ENCODE measurements at places on chromosomes 13 and 19. TPM values are rescaled to one million over a fixed set of nuclear protein-coding genes. Genes with fewer than 3 reads are reported as not detected.

DNA sequence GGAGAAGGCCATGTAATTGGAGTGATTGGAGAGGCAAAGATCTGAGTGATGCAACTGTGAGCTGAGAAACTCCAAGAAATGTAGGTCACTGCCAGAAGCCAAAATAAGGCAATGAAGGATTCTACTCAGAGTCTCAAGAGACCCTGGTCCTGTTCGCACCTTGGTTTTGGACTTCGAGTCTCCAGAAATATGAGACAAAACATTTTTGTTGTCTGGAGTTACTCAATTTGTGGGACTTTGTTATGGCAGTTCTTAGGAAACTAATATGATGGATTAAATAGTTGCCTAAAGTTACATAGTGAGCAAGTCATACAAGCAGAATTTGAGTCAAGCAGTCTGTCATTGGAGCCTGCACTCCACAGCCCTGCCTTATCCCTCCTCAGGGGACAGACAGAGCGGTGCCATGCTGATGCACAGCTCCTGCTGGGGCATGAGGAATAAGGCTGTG is 104.2 kb downstream of the ITGBL1 start:
- DNase-seq = no peak

- no peak for DNase-seq
Observed at GRCh38 chr13:27401210-27401609, 23.2 kb upstream of the GTF3A start.

DNA sequence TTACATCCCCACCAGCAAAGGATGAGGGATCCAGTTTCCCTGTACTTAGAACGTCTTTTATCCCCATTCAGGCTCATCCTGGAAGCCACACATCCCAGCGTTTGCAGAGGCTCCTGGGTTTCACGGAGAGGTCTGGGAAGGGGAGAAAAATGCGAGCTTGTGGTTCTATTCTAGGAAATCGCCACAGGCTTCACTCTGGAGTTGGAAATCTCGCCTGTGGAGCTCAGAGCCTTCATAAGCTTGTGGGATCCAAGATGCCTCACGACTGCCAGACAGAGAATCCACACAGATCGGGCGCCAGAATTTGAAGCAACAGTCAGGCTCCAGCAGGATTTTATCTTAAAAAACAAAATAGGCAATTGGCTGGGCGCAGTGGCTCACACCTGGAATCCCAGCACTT is 157.9 kb downstream of the PTPRS start:
- DNase-seq = no peak

- no peak for DNase-seq
Observed at GRCh38 chr13:43543331-43543730, 243.4 kb downstream of the ENOX1 start.

- peak; percentile 97 for DNase-seq
Observed at GRCh38 chr13:23980160-23980551, 82.9 kb upstream of the C1QTNF9B start.

- DNase-seq = no peak
Observed at GRCh38 chr19:3373971-3374368, 7.6 kb downstream of the NFIC start.

DNA sequence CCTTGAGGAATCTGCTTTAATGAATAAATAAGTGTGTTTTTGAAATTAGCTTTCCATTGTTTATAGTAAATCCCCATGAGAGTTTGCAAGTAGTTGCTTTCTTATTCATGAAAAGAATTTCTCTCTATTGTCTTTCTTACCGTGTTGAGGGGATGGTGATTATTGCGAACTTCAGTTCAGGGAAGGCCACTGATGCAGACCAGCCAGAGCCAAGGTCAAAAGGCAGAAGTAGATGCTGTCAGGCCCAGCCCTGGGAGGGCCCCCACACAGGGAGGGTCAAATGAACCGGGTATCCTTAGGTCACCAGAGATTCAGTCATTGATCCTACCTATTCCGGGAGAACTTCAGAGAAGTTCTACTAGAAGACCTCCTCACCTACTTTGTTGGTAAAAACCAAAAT is 185.9 kb downstream of the NUFIP1 start:
- no peak for DNase-seq

DNA sequence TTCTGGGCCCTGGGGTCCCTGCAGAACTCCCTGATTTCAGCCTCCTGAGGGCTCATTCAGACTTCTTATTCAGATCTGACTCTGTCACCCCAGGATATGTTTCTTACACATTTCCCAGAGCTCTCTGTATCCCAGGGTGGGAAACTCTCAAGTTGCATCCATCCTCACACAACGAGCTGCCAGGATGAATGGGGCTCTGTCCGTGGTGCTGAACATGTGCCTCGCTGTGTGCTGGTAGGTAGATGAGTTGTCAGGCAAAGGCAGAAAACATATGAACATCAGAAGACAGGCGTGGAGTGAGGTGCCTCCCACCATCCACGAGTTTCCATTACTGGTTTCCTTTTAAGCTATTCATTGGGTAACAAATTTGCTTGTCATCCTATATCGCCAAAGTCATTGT is 11.4 kb upstream of the IGFL1 start:
- no peak for DNase-seq

ZNF610 gene
- 1.8 TPM for total RNA-seq

LRRC4B gene
- not detected for total RNA-seq

TMPRSS9 gene
- not detected for total RNA-seq

FBXO27 gene
- 0.80 TPM for total RNA-seq

PNMA8A gene
- 0.49 TPM for total RNA-seq
